Common myeloid progenitor, CD34-positive (primary cell): ENCODE measurements at places on chromosomes 2 and 18.

- no peak for DNase-seq
Measured at GRCh38 chr2:130336877-130337734, 5.6 kb upstream of the IMP4 start.

DNA sequence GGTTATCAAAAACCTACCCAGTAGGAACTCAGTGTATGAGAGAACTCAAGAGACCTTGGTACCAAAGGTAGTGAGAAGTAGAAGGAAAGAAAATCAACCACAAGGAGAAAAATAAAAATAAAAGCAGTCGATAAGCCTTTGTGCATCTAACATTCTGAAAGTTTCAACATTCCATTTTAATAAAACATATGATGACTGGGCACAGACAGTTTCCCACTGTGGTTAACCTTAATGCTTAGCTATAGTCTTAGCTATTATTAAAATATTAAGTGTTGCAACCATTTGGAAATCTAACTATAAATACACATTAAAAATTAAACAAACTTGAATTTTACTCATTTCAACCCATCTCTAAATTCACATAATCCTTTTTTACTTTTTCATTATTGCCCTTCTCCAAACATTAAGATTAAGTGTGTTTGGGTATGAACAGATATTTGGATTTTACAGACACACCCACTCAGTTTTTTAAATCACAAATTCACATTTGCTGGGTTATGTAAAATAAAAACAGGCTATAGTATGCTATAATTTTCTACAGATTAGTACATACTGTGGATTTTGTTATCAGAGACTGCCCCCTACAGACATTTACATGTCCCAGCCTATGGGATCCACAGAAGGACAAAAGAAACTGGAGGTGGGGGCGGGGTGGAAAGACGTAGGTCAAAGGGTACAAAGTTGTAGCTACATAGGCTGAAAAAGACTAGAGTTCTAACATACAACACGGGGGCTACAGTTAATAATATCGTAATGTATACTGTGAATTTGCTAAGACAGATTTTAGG, 32.8 kb downstream of the SRBD1 start:
- peak; percentile 75 for DNase-seq

GRCh38 chr2:163259489-163259888, 420.9 kb upstream of the KCNH7 start:
- no peak for DNase-seq

DNA sequence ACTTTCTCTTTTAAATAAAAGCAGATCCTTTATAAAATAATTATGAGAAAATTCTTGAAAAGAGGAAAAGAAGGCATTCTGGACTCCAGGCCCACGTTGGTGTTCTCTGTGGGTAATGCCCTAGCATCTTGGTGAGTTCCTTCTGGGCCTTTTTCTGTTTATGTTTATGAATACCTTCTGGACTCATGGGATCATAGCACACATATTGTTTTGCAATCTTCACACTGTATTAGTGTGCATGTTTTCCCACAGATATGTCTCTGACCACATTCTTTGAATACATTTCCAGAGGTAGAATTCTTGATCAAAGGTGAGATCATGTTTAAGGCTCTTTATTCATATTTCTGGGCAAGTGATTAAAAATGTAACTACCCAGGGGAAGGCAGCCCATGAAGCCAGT, 15.9 kb downstream of the GLI2 start:
- no peak for DNase-seq

- DNase-seq = no peak
Measured at GRCh38 chr2:70420143-70420542, 118.3 kb upstream of the FAM136A start.

DNA sequence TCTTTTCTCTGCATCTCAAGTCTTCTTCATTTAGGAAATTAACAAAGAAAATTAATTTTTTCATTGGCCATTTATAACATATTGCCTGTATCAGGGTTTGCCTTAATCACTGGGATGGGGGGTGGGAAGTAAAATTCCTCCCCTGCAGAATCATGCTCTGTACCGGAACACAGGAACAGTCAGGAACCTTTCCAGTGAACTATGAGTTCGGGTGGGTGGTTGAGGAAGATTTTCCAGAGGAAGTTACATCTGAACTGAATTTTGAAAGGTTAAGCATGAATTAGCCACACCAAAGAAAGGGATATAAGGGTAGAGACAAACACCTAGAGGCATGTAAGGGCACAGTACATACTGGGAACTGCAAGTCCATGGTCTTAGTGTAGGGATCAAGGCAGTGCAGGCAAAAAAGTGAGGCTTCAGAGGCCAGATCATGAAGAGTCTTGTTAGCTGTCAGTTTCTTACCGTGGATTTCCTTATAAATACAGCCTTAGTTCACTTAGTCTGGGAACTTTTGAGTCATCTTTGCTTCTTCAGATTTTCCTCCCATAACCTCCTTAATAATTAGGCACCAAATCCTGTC, 55.6 kb downstream of the FAM117B start:
- no peak for DNase-seq

GRCh38 chr2:170573671-170574070, 141.5 kb upstream of the SP5 start:
- DNase-seq = no peak

DNA sequence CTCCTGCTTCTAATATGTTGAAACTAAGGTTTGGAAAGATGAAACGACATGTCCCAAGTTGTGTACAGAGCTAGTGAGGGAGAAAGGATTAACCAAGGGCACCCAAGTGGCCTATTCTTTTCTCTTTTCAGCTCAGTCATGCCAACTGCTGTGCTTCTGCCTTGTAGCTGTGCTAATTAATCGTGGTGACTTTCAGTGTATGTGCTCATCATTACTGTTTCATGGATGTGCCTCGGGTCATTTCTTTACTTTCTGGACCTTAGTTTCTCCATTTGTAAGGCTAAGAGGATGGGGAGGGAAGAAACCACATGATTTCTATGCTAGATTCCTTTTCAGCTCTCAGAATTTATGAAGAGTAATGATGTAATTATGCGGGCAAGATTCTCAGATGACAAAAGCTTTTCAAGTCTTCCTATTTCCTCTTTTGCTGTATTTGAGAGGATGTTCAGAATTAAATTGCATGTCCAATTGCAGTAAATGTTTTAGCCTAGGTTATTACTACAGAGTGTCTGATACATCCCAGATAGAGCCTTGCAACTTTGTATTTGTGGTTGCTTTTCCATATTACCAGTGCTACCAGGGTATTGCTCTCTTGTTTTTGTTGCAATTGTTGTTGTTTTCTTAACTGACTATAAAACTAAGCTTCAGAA, 621.2 kb downstream of the CNTNAP5 start:
- no peak for DNase-seq

DNA sequence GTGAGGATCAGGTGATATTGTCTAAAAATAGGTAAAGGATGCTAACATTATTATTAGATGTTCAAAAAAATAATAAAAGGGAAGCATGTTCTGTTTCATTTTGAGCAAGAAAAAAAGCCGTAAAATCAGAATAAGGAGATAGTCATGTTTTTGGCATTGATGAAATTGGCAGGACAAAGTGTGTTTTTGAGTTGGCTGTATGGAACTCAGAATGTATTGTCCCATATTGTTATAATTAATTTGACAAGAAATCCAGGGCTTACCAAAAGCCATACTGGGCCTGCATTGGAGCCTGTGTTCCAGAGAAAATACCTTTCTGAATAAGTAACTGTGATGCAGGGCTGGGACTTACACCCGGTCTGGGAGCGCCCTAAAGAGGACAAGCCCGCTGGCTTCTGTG, 232.0 kb downstream of the AGAP1 start:
- DNase-seq = no peak

GRCh38 chr2:65320042-65320725, 92.6 kb downstream of the ACTR2 start:
- DNase-seq = no peak
